Immature natural killer cell (primary cell): ENCODE measurements at places on chromosomes 6 and 20.

DNA sequence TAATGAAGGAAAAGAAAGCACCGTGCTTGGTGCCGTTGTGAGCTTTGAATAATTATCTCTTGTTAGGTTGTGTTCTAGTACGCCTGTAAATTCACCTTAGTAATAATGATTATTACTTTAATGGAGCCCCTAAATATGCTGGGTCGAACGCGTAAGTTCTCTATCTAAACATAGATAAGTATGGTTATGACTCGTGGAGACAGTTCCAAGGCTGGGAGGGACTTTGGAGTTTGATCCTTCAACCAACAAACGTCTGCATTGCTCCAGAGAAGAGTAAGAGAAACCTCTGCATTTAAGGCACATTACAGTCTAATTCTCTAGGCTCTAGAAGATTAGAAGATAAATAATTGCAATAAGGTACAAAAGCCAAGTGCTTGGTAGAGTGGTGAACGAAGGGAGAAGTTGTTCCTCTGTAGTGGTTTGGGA, 514 bp downstream of the ACOT13 start:
- peak overlapping the region; percentile 99 for H3K27ac ChIP-seq
- H3K27me3 ChIP-seq = peaks cover 11% of the 10 kb centered on the region
- H3K4me1 ChIP-seq = peaks cover 63% of the 10 kb centered on the region
- peak overlapping the region; percentile 99 for H3K4me3 ChIP-seq

GRCh38 chr6:13188306-13188705, 140.0 kb downstream of the TBC1D7 start:
- no peak for DNase-seq
- H3K4me3 ChIP-seq = no peak overlapping the region
- no peak overlapping the region for H3K27ac ChIP-seq
- no peaks in the 10 kb centered on the region for H3K4me1 ChIP-seq
- H3K27me3 ChIP-seq = peaks cover 2% of the 10 kb centered on the region

DNA sequence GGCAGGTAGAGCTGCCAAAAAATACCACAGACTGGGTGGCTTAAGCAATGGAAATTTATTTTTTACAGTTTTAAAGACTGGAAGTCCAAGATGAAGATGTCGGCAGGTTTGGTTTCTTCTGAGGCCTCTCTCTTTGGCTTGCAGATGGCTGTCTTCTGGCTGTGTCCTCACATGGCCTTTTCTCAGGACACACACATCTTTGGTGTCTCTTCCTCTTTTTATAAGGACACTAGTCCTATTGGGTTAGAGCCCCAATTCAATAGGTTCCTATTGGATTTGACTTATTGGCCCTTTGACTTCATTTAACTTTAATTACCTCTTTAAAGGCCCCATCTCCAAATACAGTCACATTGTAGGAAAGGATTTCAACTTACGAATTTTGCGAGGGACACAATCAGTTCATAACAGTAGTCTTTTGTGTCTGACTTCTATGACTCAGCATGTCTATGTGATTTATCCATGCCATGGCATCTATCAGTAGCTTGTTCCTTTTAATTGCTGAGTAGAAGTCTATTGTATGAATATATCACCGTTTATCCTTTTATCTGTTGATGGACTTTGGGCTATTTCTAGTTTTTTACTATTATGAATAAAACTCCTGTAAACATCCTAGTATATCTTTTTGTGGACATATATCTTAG, 11.0 kb upstream of the TCP11 start:
- no peak for DNase-seq
- H3K4me3 ChIP-seq = no peak overlapping the region
- H3K27ac ChIP-seq = no peak overlapping the region
- H3K36me3 ChIP-seq = no peaks in the 10 kb centered on the region
- H3K27me3 ChIP-seq = peaks cover 2% of the 10 kb centered on the region

GRCh38 chr6:43807228-43808061, 37.4 kb downstream of the VEGFA start:
- no peak overlapping the region for H3K4me3 ChIP-seq
- peaks cover 2% of the 10 kb centered on the region for H3K27me3 ChIP-seq
- no peak for DNase-seq
- no peak overlapping the region for H3K27ac ChIP-seq
- peaks cover 14% of the 10 kb centered on the region for H3K4me1 ChIP-seq

- H3K36me3 ChIP-seq = no peaks in the 10 kb centered on the region
- no peak overlapping the region for H3K27ac ChIP-seq
- H3K4me1 ChIP-seq = peaks cover 9% of the 10 kb centered on the region
- no peaks in the 10 kb centered on the region for H3K27me3 ChIP-seq
- no peak for DNase-seq
Measured at GRCh38 chr6:108762394-108762793, 85.8 kb upstream of the ARMC2 start.

DNA sequence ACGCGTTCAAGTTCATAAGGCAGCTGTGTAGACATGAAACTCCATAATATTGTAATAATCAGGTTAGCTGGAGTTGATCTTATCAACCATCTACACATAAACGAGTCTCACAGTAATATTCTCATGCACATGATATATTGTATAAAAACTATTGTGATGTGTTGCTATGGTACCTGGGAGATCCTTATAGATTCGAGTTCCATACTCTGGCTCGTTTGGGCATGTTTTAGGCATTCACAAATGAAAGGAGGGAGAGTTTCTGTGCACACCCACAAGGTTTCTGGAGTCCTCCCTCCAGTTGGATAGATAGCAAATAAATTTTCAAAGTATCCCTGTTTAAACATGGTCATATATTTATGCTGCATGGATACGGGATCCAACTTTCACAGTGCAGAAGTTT, 567.5 kb upstream of the SLC35B3 start:
- no peak overlapping the region for H3K27ac ChIP-seq
- no peak for DNase-seq
- H3K36me3 ChIP-seq = no peaks in the 10 kb centered on the region

GRCh38 chr6:141164042-141164743, 968.5 kb upstream of the GJE1 start:
- DNase-seq = no peak
- H3K4me1 ChIP-seq = no peaks in the 10 kb centered on the region
- no peak overlapping the region for H3K4me3 ChIP-seq
- H3K27me3 ChIP-seq = peaks cover 3% of the 10 kb centered on the region
- no peaks in the 10 kb centered on the region for H3K36me3 ChIP-seq

DNA sequence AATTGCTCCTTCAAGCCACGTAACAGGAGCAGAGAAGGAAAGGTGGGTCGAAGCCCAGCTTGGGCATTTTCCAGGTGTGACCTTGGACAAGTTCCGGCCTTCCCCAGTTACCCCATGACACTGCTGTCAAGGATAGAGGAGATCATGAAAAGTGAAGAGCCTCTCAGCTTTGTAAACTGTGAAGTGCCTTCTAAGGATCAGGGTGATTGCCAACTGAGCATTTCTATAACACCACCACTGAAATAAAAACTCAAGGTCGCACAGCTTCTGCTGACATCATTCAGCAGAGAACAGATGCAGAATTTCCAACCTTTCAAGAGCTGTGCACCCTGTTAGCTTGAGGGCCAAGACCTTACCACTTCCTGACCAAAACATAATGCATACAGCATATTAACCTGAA, 24.0 kb upstream of the ZMYND8 start:
- H3K4me3 ChIP-seq = no peak overlapping the region
- H3K36me3 ChIP-seq = no peaks in the 10 kb centered on the region
- H3K4me1 ChIP-seq = peaks cover 7% of the 10 kb centered on the region
- no peak overlapping the region for H3K27ac ChIP-seq
- no peak for DNase-seq

DNA sequence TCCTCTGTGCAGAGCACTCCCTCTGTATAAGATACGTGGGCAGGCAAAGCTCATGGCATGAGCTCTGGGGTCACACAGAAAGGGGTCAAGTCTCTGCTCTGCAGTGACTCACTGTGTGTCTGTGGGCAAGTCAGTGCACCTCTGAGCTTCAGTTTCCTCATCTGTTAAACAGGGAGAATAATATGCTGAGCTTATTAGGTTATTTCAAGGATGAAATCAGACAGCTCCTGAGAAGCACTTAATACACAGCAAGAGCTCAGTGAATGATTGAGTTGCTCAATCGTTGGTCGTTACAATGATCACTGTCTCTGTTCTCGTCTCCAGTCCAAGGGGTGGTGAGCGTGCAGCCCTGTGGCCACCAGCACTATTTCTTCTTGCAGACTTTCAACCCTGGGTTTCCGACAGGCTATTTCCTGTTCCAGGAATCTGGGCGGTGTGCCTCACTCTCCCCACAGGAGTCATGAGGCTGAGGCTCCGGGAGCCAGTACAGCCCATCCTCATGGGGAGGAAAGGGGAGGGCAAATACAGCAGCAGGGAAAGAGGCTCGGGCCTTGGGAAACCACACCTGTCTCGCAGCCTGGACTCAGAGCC, 28.9 kb downstream of the KIAA1755 start:
- H3K4me1 ChIP-seq = no peaks in the 10 kb centered on the region
- H3K27ac ChIP-seq = no peak overlapping the region
- DNase-seq = no peak
- H3K4me3 ChIP-seq = no peak overlapping the region
- no peaks in the 10 kb centered on the region for H3K36me3 ChIP-seq
- H3K27me3 ChIP-seq = no peaks in the 10 kb centered on the region

GRCh38 chr6:130514712-130515111, 148.9 kb downstream of the TMEM200A start:
- H3K27me3 ChIP-seq = no peaks in the 10 kb centered on the region
- no peak overlapping the region for H3K4me3 ChIP-seq
- H3K36me3 ChIP-seq = no peaks in the 10 kb centered on the region
- peaks cover 65% of the 10 kb centered on the region for H3K4me1 ChIP-seq
- no peak for DNase-seq

DNA sequence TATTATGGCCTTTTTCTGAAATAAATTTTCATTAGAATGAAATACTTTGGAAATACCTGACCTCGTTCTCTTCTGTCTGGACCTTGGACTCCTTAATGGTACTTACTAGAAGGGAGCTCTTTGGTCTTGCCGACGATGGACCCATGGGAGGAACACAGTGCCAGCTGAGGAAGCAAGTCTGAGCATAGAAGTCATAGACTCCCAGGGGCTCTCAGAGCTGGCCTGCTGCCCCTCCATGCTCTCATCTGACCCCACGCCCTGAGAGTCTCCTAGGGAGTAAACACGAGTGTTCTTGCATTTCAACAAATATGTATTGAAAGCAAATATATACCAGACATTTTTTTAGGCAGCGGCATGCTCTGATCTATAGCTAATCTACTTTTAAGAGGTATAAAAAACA, 87.8 kb downstream of the PLEKHG1 start:
- DNase-seq = no peak
- no peaks in the 10 kb centered on the region for H3K36me3 ChIP-seq
- H3K27me3 ChIP-seq = no peaks in the 10 kb centered on the region
- no peaks in the 10 kb centered on the region for H3K4me1 ChIP-seq
- no peak overlapping the region for H3K27ac ChIP-seq

DNA sequence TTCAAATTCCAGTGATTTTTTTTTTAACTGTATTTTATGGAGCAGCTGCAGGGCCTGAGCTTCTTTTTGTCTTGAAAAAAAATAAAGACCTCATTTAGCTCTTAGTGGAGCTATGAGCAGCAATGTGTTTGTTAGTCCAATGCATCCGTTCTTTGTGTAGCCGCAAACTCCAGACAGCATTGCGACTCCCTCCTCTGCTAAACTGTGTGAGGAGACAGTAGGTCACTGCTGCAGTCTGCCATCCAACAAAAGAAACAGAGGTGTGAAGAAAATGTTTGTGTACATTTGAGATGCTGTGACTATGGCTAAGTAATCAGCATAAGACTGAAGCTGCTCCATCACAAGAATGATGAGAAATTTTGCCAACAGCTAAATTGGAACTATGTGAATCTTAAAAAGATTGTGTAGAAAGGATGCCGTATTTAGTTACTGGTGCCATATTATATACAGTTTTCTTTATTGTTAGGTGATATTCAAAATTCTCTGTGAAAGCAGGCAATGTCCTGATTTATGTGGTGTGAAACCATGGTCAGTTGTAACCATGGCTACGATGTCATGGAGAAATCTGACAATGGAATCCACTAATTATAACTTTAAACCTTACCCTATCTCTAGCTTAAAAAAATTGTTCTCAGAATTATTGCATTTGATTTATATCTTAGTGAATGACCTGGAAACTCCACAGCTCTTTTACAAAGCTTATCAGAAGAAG, 428.8 kb upstream of the EPHA7 start:
- no peak for DNase-seq
- H3K27ac ChIP-seq = no peak overlapping the region
- H3K4me3 ChIP-seq = no peak overlapping the region
- H3K36me3 ChIP-seq = no peaks in the 10 kb centered on the region
- H3K4me1 ChIP-seq = no peaks in the 10 kb centered on the region
